ENCODE measurements at places on chromosomes 3 and 15.

DNA sequence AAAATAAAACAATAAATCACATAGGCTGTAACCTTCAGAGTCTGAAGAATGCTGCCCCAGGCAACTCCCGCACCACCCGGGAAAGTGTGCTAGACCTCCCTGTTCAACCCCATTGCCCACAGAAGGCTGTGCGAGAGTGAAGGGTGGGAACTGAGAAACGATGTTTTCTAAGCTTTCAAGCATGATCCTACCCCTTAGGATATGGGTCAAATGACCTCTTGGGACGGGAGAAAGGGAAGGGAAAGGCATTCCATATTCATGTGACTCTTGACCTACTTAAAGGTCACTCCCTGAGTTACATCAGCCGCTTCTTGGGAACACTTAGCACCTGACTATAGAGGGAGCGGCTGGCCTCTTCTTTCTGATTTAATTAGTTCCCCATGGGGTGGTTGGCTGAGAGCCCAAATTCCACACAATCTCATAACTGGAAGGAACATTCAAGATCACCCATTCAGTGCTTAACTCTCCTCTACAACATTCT, 114.7 kb upstream of the SLC24A5 start:
- peak; percentile 45 for DNase-seq

DNA sequence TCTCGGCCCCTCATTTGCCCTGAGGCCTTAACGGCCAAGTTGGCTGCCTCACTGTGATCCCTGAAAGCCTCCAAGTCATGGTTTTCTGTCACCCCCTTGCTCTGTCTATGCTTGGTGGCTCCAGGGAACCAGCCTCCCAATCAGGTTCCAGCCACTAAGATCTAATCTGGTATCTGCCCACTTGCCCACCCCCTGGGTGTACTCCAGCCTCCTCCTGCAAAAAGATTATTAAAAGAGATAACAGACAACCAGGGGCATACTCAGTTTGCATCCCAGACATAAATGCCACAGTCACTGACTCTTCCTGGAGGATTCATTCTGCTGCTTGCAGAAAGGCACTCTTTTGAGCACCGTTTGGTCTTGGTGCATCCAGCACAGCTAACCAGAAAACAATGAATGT, 103.9 kb downstream of the NTRK3 start:
- DNase-seq: no peak

DNA sequence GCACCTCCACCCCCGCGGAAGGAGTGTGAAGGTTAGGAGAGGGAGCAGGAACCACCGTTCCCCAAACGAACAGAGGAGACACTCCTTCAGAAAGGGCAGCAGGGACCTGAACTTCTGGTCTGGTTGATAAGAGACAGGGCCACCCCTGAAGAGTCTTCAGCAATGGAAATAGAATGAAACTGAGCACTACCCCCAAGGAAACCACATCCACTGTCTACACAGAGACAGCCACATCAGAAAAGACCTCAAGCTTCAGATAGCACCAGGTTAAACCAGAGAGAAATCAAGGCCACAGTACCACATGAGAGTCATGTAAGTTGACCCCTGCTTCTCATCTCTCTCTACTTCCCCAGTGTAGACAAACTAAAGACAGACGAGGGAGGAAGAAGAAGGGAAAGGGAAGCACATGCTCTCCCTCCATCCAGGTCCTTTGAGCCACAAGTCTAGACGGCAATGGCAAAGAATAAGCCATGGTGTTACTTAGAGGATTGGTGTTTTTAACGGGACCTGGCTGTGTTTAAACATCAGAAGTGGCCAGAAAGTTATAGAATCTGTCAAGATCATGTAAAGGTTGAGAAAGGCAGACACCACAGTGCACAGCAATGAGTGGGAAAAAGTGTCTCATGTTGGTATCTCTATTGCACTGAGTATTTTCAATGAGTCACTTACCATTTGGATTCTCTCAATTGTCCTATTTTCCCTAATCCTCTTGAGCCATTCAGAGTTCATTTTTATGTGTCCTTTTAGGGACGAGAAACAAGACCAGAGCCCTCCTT, 31.4 kb upstream of the CTNNB1 start:
- no peak for DNase-seq

- no peak for DNase-seq
Observed at GRCh38 chr3:32303399-32303747, 64.9 kb downstream of the CMTM8 start.

DNA sequence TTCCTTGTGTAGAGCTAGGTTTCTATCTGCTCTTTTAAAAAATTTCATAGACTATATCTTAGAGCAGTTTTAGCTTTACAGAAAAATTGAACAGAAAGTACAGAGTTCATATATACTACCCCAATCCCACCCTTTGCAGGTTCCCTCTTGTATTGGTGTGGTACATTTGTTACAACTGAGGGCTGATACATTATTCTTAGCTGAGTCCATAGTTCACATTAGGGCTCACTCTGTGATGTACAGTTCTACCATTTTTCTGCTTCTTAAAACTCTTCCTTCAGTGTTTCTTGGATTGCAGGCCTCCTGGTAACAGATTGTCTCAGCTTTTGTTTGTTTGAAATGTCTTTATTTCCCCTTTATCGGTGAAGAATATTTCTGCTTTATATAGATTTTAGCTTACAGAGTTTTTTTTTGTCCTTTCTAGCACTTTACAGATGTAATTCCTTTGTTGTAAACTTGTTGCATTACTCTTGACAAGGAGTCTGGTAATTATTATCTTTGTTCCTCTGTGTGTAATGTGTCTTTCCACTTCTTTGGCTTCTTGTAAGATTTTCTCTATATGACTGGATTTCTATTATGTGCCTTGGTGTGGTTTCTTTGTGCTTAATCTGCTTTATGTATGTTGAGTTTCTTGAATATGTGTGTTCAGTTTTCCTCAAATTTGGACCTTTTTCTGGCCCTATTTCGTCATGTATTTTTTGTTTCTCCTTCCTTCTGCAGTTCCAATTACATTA, 25.3 kb downstream of the MEF2A start:
- no peak for DNase-seq

GRCh38 chr3:128280481-128281052, 127.3 kb downstream of the EEFSEC start:
- no peak for DNase-seq

DNA sequence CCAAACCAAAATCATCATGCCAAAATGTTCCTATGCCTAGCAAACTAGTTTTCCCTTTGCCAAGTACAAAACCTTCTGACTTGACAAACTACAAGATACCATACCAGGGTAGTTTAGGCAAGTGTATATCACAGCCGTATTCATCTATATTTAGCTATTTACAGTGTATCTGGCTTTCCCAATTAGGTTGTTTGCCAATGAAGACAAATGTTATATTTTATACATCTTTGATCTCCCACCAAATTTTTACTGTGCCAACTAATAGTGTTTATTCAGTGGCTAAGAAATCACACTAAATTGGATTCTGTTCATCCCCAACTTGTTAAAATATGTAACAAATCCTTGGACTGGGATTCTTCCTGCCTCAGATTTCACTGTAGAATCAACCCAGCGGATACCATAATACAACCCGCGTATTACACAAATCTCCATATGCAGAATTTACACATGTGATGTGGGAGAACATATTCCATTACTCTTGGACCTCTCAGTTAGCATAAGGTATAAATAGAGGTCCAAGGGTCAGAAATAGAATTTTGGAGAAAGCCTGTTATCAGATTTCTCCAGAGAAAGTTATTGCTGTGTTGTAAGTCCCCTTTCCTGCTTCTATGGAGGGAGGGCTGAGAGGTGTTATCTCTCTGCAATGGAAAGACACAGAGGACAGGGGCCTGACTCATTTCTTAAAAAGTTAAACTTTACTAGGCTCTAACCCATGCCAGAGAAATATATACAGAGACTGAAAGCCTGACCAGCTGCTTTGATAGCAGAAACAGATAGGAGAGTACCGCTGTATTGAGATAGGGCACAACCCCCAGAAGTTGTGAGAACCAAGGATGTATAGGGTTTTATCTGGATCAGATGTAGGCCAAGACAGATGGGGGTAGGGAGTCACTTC, 467.0 kb downstream of the FGF12 start:
- no peak for DNase-seq

DNA sequence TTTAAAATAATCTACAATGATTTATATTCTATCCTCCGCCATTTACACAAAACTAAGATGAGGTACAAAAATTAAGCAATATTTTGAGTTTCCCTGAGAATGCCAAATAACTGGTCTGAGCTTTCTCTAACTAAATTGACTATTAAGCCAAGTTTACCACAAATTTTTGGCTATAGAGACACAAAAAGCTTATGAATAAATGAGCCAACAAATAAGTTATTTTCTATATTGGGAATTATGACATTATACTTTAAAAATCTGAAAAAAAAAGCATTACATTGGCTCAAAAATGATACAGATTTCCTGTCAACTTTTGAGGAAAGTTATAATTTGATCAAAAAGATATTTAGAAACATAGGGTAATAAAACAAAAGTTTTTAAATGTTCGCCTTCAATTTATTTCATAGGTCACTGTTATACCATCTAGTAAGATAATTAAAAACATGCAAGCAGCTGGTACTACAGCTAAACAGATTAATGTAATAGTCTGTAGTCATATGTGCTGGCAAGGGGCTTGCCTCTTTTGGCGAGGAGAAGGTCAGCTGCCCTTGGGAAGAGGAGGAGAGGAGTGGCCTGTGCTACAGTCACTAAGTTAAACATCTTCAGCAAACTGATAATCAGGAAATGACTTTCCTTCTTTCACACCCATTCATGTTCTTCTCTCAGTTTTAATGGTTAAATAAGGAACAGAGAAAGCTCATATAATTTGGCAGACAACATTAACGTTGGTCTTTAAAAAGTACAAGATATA, 318.5 kb downstream of the TBC1D5 start:
- DNase-seq: peak; percentile 10

DNA sequence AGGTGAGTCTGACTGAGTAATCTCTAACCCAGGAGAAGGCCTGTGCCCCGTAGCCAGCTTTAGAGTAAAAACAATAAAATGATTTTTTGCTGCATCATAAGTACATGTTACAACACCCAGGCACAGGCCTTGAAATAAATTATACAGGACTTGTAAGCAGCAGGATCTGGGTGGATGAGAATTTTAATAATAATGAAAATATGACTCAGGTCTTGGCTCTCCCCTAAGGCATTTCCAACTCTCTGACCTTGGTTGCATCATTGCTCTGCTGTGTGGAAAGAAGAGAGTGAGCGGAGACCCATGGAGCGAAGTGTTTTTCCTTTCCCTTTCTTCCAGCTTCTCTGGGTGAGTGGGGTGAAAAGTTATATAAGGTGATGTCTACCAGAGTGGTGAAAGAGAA, 44.6 kb downstream of the EOMES start:
- peak; percentile 93 for DNase-seq

DNA sequence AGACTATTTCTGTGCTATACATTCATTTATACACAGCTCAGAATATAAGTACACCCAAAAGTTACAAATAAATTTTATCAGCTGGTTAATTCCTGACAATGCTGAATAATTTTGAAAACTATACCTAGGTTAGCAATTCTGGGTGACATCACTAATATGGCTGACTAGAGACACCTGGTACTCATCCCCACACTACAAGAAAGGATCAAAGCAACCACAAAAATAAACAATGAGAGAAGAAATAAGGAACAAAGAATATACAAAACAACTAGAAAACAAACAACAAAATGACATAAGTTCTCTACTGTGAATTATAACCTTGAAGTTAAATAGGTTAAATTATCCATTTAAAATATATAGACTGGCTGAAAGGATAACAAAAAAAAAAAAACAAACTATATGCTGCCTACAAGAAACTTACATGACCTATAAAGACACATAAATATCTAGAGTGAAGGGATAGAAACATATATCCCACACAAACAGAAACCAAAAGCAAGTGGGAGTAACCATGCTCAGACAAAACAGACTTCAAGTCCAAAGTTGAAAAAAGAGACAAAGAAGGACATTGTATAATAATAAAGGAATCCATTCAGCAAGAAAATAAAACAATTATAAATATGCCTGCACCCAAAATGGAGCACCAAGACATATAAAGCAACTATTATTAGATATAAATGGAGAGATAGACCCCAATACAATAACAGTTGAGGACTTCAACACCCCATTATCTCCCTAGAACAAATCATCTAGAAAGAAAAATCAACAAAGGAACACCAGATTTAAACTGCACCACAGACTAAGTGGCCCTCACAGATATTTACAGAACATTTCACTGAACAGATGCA, 57.8 kb downstream of the IMPG2 start:
- DNase-seq: no peak

- DNase-seq: peak; percentile 31
Observed at GRCh38 chr3:64011685-64012084, 11.6 kb downstream of the PSMD6 start.

DNA sequence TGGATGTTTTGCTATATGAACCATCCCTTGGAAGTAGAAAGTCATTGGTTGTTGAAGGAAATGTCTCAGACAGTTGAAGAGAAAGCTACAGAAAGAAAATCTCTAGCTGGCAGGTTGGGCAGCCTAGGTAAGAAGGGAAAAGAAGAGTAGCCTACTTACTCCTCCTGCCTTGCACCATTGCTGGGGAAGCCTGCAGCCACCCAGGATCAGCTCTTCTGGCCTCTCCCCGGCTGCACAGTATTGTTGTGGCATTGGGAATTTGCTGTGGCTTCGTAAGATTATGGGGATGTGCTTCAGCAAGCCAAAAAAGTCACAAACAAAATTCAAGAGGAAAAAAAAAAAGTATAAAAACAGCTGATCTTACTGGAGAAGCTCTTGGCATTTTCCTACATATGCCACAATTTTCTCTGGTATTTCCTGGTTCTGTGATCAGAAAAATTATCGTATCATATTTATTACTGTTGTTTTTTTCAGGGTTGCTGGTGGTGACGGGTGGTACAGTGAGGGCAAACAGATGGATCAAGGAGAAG, 154.2 kb downstream of the TIGIT start:
- DNase-seq: no peak

DNA sequence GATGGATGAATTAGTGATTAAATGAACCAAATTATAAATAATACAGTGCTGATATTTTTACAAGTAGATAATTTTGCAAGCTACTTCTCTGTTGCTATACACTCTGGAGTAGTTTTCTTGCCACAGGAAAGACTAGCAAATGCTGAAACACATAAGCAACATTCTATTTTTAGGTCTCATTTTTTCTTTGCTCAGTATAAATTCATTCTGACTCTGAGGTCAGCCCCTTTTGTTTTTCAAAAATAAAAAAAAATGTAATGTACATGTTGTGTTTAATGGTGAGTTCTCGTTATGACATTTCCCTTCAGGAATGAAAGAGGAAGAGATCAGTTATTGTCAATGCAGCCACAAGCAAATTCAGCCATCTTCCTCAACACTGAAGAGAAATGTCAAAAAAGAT, 24.9 kb downstream of the GJD2 start:
- DNase-seq: no peak

GRCh38 chr3:34683851-34684250, 885.4 kb downstream of the PDCD6IP start:
- DNase-seq: peak; percentile 35

DNA sequence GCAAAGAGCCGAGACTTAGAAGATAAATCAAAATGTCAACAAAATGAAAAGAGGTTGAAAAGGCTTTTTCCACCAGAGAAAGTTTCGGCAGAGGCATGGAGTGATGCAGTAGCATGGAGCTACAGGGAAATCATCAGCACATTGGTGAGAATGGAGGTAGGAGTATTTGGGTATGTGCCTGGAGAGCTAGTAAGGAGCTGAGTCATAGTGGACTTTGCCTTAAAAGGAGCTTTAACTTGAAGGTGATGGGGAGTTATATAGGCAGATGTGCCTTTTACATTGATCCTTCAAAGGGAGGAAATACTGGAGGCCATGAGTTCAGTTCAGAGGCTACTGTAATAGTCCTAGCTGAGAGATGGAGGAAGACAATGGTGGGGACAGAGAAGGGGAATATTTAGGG, 44.3 kb downstream of the IL5RA start:
- DNase-seq: peak; percentile 63

Data from fibroblast of skin of right quadriceps (primary cell).